ENCODE measurements at places on chromosomes 3 and 15.

DNA sequence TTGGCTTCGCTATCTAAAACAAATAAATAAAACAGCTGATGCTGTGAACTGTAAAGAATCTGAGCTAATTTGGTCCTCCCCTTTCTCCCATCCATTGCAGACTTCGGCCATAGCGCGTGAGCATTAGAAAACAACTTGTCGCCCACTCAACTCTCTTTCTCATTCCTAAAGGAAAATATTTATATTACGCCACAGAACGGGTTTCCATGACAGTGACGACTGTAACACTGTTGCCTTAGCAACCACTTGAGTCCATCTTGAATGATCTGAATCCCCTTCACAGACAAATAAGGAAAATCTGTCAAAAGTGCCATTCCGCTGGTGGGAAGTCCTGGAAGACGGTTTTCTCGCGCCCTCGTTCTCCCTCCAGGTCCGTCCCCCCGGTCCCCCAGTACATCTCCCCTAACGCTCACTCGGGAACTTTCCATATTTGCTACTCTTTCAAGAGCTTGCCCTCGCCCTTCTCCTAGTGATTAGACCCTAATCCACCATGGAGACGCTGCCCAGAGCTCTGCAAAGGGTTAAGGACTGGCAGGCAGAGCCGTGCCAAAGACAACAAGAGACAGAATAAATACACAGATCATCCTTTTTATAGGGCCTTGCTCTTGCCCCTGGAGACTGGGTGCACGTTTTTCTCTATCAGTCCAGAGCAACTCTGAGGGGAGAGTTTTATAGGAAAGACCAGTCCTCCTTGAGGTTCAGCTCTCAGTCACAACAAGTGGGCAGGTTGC is 50.5 kb downstream of the CRYGS start:
- peak; percentile 34 for DNase-seq

- peak; percentile 77 for DNase-seq
Measured at GRCh38 chr15:47196048-47196447, 521.3 kb upstream of the SEMA6D start.

- no peak for DNase-seq
Measured at GRCh38 chr3:186772701-186773417, 10.5 kb upstream of the EIF4A2 start.

- DNase-seq: no peak
Measured at GRCh38 chr3:134066158-134066541, 36.4 kb upstream of the SLCO2A1 start.

GRCh38 chr3:39264053-39264452 is 15.8 kb downstream of the CX3CR1 start:
- no peak for DNase-seq

- DNase-seq: no peak
Measured at GRCh38 chr3:100149713-100150415, 35.6 kb upstream of the FILIP1L start.

GRCh38 chr15:61816856-61817255 is 243.4 kb downstream of the VPS13C start:
- DNase-seq: no peak

DNA sequence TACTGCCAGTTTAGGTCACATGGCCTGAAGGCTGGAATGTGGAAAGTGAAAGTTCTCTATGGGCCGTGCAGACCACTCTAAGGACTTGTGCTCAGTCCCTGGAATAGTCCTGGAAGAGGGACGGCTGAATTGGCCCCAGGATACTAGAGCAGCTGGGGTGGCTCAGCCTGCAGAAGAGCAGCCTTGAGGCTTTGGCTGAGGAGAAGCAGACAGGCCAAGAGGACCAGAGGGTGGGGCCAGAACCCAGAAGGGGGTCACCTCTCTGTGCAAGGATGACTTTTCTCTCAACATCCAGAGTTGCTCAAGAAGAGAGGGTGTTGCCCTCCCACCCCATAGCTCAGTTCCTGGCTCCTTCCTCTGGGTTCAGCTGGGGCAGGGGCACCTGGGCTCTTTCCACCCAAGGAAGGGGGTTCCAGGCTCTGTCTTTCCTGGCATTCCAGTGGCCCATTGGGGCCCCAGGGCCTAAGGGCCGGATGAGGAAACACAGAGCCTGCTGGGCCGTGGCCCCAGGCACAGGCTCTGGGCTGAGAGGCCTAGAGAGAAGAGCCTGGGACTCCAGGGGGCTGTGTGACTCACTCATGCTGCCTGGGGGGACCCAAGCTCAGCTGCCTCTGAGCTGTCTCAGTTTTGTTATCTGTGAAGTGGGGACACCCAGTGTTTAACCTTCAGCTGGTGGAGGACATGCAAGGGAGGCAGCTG is 8.5 kb upstream of the FBLN2 start:
- DNase-seq: no peak

GRCh38 chr3:186143250-186143649 is 34.4 kb upstream of the ETV5 start:
- no peak for DNase-seq

- DNase-seq: no peak
Measured at GRCh38 chr15:26449291-26449690, 323.6 kb downstream of the GABRB3 start.

DNA sequence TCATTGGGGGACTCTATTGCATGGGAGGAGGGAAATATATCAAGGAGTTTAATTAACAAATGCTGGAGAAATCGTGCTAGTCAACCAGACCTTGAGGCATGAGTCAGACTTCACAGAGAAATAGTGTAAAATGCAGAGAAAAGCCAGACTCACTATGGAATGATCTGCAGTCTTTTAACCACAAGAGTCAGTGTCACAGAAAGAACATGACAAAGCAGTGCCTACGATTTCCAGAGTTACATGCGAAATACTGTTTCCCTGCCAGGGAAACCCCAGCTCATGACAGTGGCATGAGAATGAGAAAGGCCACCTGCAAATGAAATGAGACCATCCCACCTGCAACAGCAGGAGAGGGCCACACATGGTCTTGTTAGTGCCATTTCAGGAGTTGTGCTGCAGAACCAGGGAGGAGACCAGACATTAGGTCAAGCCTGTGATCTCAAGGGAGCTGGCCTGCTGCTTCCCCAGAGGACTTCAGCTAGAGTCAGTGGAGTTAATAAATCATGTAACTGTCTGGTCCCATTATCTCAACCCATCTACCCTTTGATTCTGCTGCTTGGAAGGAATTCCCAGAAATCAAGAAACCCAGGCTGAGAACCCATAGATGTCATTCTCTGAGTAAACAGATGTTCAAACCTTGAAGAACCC is 79.0 kb downstream of the ERC2 start:
- DNase-seq: no peak

- DNase-seq: no peak
Measured at GRCh38 chr3:72944696-72945095, 51.9 kb upstream of the PPP4R2 start.

Measured in DMS153 (cell line).